Panc1 (cell line): ENCODE measurements at places on chromosomes 4 and X. TPM values are rescaled to one million over a fixed set of nuclear protein-coding genes. Genes with fewer than 3 reads are reported as not detected.

The TCP11X2 gene
- total RNA-seq: not detected

The PRDM5 gene
- 8.4 TPM for total RNA-seq

The XAGE1A gene
- total RNA-seq: not detected

The MAGEA2 gene
- 0.28 TPM for total RNA-seq

The QRFPR gene
- not detected for total RNA-seq

The TFE3 gene
- 45.9 TPM for total RNA-seq

The NUDT9 gene
- 21.7 TPM for total RNA-seq

The AKAP14 gene
- 0.28 TPM for total RNA-seq

The PGM2 gene
- 15.4 TPM for total RNA-seq

The HSD17B13 gene
- 0.13 TPM for total RNA-seq

- DNase-seq: peak; percentile 38
These were observed 16.3 kb downstream of the KLF8 start for GRCh38 chrX:56248492-56248891.

DNA sequence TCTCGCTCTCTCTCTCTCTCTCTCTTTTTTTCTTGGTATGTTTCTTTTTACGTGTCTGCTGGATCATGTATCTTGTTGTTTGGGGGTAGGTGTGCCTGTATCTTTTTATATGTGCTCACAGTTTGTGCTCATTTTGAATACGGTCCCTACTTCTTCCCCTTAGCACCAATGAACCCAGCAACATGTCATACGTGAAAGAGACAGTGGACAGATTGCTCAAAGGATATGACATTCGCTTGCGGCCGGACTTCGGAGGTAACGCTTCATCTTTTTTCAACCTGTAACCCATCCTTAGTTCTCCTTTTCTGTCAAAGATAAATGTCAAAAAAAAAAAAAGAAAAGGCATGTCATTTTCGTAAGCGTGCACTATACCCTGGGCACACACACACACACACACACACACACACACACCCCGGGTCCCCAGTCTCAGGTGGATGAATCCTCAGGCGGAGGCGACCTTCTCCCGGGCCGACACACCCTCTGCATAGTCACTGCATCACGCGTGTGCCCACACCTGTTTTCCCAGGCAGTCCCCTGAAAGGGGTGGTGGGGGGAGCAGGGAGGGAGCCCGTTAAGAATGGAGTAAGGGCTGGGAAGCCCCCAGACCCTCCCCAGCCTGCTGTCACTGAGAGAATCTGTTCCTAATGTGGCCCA is 511 bp downstream of the GABRB1 start:
- DNase-seq: no peak

GRCh38 chrX:49268702-49269009 is 937 bp upstream of the PPP1R3F start:
- no peak for DNase-seq

DNA sequence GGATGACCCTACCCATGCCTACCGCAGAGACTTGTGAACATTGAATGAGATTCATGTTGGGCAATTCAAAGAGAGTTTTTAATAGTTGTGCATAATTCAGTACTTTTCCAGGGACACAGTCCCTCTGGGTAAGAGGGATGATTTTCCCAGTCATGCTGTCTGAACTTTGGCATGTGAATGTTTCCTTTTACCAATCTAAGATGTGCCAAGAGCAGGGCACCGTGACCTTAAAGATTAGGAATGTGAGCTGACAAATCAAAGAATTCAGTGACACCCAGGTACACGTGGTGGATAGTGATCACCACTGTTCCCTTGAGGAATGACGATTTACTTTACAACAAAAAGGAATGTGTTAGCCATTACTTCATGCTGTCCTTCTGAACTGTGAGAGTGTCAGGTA is 515.6 kb downstream of the PPARGC1A start:
- no peak for DNase-seq

- no peak for DNase-seq
These were observed 234.1 kb downstream of the ANKRD50 start for GRCh38 chr4:124478470-124478869.

DNA sequence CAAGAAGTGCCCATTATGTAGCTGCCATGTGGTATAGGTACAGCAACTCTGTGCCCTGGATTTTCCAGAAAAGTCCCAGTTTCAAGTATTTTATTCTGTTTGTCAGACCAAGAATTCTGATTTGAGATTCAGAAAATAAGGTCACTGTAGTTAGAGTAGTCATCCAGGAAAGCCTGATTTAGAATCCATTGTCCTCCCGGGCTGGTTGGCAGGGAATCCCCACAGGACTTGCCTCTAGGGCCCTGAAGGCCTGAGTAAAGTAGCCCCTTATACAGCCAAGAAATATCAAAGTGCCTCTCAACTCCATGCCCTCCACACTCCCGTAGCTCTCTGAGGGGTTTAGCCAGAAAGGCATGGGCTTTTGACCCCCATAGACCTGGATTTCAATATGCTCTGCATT is 36.3 kb downstream of the RTL5 start:
- no peak for DNase-seq

GRCh38 chr4:121278811-121279368 is 101.9 kb downstream of the QRFPR start:
- no peak for DNase-seq

DNA sequence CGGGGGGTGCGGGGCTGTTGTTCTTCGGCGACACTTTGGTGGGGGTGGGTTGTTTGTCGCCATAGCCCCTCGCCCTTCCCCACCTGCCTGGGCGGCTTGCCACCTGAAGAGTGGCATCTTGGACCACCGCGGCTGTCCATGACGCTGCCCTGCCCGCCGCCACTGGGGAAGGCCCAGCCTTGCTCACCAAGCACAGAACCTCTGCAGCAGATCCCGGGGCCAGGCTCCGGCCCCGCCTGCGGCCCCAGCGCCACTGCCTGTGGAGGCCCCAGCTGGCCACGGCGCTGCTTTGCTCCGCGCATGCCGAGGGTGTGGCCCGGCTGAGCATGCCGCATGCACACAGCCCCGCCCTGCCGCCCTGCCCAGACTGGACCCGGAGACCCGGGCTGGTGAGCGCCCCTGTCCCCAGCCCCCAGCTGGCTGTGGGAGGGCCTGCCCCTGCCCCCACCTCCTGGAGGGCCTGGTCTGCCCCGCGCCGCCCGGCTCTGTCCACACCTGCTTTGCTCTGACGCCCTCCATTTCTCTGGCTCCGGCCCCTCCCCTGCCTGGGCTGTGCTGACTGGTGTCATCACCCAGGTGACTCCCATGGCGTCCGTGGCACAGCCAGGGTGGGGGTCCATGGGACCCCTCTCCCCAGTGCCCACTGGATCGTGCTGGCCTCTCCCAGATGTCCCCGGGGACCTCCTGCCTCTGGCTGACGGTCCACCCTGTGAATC is 5.3 kb downstream of the NAT8L start:
- DNase-seq: no peak

- no peak for DNase-seq
These were observed 192.0 kb upstream of the ETNPPL start for GRCh38 chr4:108954880-108955279.

DNA sequence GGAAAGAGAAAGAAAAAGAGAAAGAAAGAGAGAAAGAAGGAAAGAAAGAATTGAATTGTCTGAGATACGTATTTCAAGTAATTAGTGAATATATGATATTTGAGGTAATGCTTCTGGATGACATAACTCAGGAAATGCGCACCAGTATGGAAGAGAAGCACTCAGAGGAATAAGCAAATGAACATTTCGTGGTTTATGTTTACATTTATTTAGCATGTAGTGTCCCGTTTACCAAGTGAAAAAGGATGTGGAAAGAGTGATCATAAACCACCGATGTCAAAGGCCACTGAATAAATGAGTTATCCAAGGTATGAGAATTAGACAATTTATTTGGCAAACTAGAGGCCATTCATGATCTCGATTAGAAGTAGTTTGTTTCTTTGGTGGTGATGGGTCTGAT is 200.4 kb downstream of the ARAP2 start:
- no peak for DNase-seq

DNA sequence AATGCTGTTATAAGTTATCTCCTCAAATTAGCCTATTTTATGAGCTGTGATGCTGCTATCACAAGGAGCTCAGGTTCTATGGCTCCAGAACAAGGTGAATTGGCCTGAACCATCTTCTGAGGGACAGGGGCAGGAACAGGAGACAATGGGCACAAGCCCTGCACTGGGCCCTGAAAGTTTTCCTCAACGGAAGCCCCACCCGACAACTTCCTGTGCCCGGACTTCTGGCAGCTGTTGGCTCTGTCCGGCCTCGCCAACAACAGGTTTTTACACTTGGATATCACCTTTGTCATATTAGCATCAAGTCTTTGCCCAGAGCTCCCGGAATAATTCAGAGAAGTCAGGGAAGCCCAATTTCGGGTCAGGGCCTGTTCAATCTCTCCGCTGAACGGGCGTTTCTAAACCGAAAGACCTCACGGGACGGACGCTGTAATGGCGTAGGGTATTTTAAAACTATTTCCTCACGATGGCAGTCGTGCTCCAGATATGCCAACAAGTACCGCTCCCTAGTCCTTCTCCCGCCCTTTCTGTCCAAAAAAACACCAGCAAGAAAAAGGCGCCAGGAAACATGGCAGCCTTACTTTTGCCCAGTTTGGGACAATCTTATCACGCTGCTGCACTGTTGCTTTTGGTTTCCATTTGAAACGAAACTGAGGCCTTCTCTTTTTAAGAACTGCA is 201.0 kb upstream of the STK26 start:
- DNase-seq: no peak

DNA sequence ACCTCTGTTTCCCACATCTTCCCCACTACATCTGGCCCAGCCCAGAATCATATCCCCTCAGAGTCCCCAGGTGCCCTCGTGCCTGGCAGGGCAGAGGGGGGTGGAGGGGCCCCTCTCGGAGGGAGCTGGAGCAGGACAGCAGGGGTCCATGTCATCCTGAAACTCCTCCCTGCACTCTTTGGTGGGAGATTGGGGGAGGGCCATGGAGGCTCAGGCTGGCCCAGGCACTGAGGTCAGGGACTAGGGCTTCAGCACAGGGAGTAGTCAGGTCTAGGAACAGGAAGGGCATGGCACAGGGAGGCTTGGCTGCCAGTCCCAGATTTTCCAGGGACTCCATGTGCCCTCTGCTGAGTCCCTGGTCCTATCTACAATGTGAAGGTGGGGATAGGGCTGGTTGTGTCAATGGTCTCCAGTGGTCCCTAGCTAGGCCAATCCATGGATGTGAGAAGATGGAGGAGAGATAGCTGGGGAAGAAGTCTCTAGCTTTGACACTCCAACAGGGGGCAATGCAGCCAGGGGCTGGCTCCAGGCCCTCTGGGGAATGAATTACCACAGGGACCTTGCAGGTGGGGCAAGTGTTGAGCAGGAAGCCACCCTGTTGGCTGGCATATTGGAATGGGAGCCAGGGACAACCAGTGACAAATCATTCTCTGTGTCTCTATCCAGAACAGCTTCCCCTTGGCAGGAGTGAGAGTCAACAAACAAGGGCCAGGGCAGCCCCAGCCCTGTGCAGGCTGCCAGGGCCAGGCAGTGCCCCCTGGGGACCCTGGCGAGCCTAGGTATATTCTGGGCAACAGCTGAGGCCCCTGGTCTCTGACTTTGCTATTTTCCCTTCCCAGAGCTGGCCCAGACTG is 154.4 kb downstream of the EFNB1 start:
- no peak for DNase-seq

DNA sequence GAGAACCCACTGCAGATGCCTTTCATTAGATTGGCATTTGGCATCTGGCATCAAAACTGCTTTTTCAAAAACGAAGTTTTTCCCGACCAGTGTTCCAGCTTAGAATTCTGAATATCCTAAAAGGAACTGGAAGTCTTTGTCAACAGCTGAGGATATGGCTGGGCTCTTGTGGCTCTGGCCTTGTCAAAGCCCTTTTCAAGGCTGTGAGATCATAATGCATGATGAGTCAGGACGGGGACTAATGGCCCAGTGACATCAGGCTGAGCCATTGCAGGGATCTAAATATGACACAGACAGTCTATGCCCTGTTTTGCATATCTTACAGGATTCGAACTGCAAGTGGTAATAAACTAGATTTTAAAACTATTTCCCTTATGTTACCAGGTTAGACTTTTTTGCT is 306.4 kb downstream of the PTTG2 start:
- peak; percentile 59 for DNase-seq

- no peak for DNase-seq
These were observed 167.8 kb downstream of the PCDH10 start for GRCh38 chr4:133316909-133317308.

DNA sequence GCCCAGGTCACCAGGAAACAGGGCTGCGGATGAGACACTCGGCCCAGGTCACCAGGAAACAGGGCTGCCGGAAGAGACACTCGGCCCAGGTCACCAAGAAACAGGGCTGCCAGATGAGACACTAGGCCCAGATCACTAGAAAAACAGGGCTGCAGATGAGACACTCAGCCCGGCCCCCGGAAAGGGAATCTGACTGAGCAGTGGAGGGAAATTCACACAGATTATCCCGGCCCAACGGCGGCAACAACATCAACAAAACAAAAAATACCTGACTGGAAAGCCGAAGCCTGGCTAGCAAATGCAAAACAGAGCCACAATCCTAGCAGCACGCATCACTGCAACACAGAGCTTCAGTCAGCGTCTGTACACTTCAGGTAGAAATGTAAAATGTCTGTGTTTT is 20.7 kb downstream of the AFAP1 start:
- no peak for DNase-seq

- no peak for DNase-seq
These were observed 86.7 kb downstream of the HAUS3 start for GRCh38 chr4:2155246-2155645.

- no peak for DNase-seq
These were observed 168.9 kb upstream of the ATOH1 start for GRCh38 chr4:93659629-93660028.

- DNase-seq: no peak
These were observed 165.0 kb downstream of the EFHC2 start for GRCh38 chrX:44178274-44179053.

GRCh38 chr4:55896622-55897021 is 43.2 kb downstream of the EXOC1 start:
- no peak for DNase-seq

GRCh38 chrX:15598026-15598425 is 2.7 kb downstream of the ACE2 start:
- no peak for DNase-seq

DNA sequence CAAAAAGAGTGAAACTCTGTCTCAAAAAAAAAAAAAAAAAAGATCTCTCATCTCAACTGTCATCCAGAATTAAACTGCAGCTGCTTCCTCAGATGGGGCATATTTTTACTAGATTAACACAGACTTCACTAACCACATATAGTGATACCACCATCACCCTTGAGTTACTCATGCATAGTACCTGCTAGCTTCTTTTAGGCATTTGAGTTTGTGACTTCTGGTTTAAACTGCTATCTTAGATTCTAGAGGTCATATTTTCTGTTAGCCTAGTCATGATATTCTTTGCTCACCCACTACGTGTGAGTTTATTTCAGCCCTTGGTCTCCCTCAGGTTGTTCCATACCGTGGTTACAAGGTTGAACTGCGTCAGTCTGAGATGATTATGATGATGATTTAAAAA is 154.9 kb upstream of the BMP3 start:
- no peak for DNase-seq

DNA sequence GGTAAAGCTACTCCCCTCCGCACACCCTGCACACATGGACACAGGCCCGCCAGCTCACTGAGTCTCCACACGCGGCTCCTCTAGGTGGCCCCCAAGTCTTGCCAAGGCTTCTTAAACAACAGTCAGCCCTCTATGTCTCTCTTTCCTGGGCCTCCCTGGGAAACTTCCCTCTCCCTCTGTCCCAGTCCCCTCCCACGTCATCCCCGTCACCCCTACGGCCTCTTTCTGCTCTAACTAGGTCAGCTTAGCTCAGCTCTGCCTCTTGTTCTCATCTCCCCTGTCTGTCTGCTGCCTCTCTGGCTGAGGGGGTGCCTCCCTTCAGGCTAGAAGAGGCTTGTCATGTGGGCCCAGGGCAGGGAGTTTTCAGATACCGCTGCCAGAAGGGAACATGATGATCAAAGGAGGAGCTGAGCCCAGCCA is 38.8 kb downstream of the SEPTIN6 start:
- no peak for DNase-seq
